ENCODE measurements at places on chromosomes 11 and 22.

GRCh38 chr22:29726512-29727130, 6.8 kb downstream of the CABP7 start:
- no peak for DNase-seq

- no peak for DNase-seq
Measured at GRCh38 chr11:11735586-11735985, 106.2 kb upstream of the USP47 start.

- DNase-seq, result no peak
Measured at GRCh38 chr22:38657045-38657909, 839 bp downstream of the CBY1 start.

DNA sequence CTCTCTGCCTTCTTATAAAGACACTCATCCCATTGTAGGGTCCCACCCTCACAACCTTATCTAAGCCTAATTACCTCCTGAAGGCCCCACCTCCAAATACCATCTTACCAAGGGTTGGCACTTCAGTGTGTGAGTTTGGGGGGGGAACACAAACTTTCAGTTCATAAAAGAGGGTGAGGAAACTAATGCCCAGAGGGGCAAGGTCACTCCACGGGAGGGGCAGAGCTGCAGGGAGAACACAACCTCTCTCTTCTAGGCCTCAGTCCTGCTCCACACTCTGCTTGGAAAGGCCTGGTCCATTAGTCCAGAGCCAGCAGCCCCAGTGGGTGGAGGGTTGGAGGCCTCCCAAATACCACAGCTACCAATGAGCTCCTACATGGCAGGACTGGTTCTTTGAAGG, 2.7 kb upstream of the BATF2 start:
- DNase-seq, result no peak

GRCh38 chr11:67449116-67449844, 3.2 kb downstream of the GPR152 start:
- peak; percentile 13 for DNase-seq

DNA sequence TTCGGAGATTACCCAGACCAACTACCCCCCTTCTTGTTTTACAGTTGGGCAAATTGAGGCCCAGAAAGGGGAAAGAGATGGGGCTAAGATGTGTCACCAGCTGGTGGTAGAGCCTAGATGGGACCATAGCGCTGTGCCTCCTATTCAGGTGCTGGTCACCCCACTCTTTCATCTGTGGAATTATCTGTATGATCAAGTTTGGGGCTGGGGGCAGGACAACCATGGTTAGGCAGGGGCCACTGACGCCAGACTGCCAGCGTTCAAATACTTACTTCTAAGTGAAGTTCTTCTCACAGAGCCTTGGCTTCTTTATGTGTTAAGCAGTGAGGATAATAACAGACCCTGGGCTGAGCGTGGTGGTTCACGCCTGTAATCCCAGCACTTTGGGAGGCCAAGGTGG, 55.9 kb downstream of the IGLL1 start:
- no peak for DNase-seq

DNA sequence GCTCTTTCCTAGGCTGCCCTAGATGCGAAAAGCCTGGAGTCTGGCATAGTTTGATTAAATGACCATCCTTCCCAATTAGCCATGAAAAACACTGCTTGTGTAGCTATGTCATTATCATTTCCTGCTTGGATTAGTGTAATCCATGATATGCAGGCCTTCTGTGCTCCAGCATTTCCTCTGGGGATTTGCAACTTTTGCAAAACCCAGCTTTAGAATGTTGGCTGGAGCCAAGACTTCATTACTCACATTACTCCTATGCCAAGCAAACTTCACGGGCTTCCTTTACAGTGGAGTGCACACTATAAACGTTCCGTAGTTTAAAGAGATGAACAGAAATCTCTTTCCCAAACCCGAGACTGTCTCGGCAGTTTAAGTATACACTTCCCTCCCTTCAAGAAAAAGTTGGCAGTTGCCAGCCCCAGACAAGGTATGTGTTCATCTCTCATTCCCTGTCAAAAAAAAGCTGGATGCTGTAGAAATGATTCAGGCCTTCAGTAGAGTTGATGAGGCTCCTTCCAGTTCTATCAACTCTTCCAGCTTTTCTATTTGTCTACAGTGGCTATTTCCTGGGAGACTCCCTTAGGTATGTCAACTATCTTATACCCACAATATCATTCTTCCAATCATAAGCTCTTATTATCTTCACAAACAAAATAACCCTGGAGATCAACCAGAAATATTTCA, 180.0 kb downstream of the MAML2 start:
- DNase-seq, result no peak

DNA sequence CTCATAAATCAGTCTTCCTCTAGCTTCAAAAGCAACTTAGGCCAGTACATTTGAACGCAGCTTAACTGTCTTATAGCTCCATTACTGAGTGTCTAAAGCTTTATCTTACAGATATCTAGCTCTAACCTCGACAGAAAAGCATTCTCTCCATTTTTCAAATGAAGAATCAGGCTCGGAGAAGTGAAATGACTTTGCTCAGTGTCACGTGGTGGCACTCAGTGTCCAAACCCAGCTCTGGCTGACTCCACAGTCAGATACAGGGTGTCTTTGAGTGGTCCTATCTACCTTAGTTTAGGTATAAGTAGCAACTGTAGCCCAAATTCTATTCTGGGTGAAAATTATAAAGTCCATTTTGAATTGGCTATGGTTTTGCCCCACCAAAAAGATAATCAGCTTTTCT, 38.7 kb upstream of the CHST1 start:
- DNase-seq, result no peak

DNA sequence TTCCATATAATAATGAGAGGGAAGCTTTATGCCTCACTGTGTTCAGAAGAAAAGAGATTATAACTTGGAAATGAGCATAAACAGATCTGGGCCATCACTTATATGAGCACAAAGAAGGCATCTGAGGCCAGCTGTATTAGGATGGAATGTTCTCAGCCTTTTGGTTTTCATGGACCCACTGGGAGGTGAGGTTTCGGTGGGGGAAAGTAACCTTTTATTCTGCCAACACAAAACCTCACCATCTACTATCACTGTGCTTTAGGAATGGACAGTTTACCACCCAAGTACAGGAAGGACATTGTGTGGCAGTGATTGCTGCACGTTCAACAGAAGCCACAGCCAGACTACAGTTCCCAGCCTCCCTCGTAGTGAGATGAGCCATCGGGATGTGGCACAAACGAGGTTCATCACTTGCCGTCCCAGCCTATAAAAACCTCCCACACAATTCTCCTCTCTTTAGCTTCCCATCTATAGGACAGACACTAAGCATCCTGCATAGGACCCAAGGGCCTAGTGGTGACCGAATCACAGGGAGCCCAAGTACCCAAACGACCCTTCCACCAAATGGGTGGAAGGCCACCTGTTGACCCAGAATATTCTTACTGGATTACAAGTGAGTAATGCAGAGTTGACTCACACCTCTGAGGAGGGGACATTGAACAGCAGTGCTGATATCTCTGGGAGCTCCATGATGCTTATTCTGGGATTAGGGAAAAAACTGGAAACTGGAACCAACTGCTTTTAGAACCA, 121.5 kb upstream of the RAG2 start:
- no peak for DNase-seq

- no peak for DNase-seq
Measured at GRCh38 chr11:94776351-94777321, 8.5 kb downstream of the AMOTL1 start.

GRCh38 chr11:17513853-17514252, 30.4 kb downstream of the USH1C start:
- no peak for DNase-seq

GRCh38 chr22:29380856-29381255, 7.5 kb downstream of the AP1B1 start:
- no peak for DNase-seq

DNA sequence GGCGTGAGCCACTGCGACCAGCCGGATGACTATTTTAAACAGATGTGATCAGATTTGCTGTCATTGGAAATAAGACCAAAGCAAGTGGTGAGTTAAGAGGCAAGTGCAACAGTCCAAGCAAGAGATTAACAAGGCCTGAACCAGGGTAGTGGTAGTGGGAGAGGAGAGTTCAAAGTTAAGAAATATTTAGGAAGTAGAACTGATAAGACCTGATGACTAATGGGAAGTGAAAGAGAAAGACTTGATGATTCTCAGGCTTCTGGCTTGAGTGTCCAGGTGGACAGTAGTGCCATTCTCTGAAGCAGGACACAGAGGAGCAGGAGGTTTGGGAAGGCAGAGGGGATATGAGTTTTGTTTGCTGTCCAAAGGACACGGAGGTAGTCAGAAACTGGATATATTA, 7.2 kb downstream of the NDUFC2 start:
- no peak for DNase-seq

DNA sequence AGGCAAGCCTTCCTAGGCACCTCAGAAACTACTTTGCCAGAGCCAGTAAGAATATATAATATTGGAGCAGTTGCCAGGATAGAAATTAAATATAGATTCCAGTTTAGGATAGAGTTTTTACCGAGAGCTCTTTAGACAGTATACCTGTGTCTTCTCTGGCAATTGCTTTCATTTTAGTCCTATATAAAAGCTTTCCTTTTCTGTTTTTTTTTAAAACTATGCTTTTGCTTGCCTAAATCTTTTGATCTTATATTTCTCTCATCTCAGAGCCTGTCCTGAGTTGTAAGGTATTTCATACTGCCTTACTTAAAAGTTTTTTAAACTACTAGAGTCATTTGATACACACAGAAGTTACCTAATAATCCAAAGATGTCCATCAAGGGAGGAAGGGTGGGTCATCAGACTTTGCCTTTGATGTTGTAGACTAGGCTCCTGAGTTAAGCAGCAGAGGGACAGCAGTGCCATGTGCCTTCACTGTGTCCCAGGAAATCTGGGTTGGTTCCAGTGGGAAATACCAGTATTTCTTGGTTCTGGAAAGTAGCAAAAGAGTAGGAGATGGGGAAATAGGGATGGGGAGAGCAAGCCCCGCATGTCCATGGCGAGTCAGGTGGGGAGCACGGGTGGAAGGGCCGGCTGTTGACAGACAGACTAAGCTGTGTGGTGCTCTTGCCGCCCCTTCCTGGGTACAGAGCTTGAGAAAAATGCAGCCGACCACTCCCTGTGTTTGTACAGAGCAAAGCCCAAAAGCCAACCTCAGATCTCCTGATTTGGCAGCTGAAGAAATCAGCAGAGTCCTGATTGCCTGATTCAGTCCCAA, 11.2 kb downstream of the MCAM start:
- no peak for DNase-seq
